HS-27A (cell line): ENCODE measurements at places on chromosomes 12 and 14.

- DNase-seq: no peak
These were observed 389.9 kb upstream of the GARIN6 start for GRCh38 chr12:99257672-99258071.

DNA sequence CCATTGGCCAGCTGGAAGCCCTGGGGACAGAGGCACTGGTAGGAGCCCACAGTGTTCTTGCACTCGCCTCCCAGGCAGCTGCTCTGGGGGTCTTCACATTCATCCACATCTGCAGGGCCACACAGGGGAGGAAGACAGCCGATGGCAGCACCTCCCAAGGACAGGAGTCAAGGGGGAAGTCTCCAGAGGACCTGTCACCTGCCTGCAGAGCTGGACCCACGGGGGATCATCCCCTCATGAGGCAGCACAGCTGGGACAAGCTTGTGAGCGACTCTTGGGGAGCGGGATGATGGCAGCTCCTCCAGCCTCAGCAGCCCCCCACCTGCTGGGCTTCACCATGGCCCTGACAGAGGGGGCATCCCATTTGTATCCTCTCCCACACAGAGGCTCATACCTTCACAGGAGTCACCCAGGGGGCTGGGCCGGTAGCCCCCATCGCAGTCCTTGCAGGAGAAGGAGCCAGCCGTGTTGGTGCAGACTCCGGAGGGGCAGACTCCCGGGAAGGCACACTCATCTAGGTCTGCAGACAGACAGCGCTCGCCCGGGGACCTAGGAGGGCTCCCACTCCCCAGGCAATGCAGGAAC, 15.4 kb downstream of the ISCA2 start:
- DNase-seq: no peak

DNA sequence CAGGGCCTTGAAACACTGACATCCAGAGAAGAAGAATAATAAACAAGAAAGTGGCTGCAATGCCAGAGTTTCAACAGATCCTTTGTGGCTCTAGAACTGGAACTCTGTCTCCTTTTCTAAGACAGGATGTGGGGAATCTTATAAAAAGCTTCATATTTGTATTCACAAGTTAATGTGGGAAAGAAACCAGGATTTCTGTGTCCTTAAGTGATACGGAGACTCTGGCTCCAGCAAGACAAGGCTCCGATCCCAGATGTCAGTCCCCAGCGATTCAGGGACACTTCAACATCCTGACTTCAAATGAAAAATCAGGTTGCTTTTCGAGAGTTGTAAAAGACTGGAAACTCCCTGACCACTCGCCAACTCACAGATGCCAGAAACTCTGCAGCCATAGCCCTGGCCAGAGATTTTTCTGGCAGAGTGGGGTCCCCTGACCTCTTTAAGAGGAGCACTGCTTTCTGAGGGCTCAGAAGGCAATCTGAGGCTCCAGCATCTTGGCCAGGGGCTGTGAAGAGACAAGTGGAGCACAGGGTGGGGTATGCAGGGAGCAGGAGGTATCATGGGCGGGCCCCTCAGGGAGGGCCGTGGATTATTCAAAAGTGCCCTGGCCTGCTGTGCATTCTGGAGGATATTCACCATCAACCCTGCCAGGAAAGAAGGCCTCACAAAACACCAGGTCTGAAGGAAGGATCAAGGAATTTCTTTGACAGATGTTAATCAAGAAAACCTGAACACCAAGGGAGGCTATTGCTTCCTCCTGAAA, 53.3 kb downstream of the TMX1 start:
- no peak for DNase-seq

DNA sequence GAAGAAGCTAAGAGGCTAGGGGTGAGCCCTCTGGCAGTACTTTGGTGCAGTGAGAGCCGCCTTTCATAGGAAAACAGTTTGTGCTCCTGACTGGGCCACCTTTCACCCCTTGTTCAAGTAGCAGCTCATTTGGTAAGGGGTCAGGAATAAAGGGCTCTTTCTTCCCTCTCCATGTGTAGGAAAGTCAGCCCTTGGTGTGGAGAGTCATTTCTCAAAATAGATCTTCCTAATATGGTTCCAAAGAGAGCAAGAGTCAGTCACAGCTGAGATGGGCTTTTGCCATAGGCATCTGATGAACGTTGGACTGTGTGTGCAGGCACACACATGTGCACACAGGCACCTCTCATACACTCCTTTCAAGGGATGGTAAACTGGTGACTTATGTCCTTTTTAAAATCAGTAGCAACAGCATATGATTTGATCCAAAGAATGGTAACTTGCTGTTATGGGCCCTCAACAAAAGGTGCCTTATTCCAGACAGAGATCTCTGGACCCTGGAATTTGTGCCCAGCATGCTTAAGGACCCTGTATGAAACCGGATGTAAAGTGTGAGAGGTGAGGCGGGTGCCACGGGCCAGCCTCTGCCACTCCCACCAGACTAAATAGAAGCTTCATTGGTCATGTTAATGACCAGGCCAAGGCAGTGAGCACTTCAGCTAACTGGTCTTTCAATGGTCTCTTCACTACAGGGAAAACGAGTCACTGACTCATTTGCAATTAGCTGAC, 16.7 kb upstream of the RIC8B start:
- no peak for DNase-seq

- no peak for DNase-seq
These were observed 20.6 kb downstream of the CNIH1 start for GRCh38 chr14:54420478-54421142.

DNA sequence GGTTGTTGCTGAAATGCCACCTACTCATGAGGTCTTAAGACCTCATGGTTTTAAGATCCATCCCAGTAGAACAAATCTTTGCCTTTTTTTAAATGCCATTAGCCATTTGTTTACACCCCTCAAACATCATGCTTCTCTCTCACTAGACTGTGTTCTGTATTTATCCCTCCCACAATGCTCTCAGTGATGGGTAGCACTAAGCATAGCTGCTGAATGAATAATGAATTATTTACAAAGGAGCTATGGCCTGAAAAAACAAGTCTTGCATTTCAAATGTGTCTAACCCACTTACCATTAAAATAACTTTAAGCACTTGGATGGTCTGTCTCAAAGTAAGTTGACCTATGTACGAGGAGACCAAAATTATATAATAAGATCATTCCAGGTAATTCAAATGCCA, 334.5 kb downstream of the PAWR start:
- DNase-seq: no peak

- DNase-seq: no peak
These were observed 358.0 kb downstream of the TMTC2 start for GRCh38 chr12:83044736-83045135.

GRCh38 chr14:49586673-49587460, 687 bp upstream of the RPS29 start:
- DNase-seq: peak; percentile 67

DNA sequence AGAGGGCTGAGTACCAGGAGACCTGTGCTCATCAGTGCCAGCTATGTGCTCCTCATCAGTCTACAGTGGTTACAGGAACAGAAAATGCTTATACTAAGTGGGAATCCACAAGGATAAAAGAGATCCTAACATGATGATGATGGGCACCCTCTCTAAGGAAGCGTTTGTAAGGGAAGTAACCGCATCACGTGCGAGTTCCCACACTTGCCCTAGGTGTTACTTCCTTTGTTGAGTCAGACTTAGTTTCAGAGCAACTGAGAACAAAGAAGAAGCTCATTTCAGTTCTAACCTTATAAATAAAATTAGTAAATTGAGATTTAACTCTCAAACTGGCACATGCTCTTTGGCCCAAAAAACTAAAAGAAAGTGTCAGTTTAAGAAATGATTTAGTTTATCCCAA, 956.4 kb upstream of the TMEM132C start:
- no peak for DNase-seq

GRCh38 chr12:3092764-3093163, 15.6 kb downstream of the TSPAN9 start:
- DNase-seq: no peak

DNA sequence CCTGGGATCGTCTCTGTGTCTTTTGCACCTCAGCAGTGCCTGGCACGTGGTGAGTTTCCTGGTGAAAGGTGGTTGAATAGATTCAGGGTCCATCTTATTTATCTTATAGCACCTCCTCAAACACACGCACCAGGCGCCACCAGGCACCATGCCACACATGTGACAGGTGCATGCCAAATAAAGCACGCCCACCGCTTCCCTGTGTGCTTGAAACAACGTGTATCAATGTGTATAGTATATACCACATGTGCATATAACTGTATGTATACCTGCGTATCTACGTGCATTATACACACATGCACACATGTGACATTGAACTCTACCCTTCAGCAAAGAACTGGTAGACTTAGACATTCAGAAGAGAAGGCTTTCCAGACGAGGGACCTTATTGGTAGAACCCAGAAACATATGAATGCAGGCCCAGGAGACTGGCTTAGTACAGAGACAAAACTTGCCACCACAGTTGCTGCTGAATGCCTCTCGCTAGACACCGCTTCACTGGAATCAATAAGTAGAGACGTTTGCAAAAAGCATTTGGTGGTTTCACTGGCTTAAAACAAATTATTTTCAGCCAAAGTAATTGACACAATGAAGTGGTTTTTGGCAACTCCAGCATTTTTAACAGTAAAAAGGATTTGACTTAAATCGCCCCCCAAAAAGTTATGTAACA, 10.0 kb downstream of the EML1 start:
- no peak for DNase-seq

- DNase-seq: no peak
These were observed 65.1 kb downstream of the RNFT2 start for GRCh38 chr12:116803013-116803736.

DNA sequence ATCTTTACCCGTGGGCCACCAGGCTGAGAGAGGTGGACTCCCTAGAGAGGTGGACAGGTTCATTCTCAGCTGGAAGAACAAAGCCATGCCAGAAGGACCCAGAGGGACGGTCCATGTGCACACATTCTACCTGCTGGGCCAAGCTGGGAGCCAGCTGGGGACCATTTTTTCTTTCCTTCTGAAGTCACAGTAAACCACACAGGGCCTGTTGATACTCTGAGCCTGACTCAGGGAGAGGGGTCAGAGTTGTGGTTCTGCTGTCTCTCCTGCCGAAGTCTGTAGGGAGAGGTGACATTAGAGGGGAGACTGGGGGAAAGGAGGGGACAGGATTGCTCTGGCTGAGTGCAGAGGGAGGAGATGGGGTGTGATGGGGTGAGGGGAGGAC, 148.6 kb downstream of the TSPAN9 start:
- no peak for DNase-seq

- no peak for DNase-seq
These were observed 54.0 kb downstream of the CPSF2 start for GRCh38 chr14:92175811-92176210.

DNA sequence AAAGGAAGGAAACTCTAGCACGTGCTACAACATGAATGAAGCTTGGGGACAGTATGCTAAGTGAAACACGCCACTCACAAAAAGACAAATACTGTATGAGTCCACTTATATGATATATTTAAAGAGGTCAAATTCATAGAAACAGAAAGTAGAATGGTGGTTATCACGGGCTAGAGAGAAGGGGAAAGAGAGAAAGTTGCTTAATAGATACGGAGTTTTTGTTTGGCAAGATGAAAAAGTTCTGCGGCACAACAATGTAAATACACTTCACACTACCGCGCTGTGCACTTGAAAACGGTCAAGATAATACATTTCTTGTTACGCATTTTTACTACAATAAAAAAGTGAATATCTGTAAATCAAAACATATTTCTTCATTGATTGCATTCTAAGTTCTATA, 37.3 kb downstream of the FBLN5 start:
- no peak for DNase-seq

GRCh38 chr14:35337269-35338255, 45.4 kb downstream of the PSMA6 start:
- no peak for DNase-seq

DNA sequence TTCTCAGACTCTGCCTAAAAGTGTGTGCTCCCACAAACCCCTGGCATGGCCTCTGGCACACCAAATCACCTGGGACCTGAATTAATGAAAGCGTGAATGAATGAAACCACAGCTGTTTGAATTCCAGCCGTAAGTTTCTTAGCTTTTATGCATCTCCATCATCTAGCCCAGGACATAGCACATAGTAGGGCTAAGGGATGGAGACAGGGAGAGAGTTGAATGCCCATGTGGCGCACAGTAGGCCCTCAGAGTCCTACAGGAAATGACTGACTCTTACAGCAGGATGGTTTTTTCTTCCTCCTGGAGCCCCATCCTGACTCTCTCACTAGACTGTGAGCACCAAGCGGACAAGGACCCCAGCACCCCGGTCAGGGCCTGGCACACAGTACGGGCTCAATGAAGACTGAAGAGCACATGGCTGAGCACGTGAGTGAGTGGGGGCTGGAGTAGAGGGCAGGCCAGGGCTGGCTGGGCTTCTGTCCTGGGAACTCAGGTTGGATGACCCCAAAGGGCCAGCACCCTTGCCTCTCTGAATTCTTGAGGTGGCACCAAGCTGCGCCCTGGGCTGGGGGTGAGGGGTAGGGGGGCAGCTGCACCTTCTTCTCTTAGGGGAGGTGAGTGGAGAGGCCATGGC, 351.3 kb downstream of the MED13L start:
- no peak for DNase-seq

DNA sequence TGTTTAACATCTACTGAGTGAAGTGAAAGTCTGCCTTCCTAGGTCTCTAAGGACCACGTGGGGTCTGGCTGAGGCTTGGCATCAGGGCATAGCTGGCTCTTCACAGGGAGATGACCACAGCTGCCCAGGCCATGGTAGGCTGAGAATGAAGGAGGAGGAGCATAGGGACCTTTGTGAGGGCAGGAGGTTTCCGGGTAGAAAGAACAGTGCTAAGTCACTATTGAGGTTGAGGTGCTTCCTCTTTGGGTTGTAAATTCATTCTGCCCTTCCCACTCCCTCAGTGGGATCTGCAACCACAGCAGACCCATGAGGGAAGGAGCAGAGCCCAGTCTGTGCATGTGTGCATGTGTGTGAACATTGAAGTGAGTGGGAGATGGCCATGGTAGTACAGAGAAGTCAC, 909.6 kb downstream of the VRK1 start:
- no peak for DNase-seq

- no peak for DNase-seq
These were observed 244.5 kb upstream of the LRFN5 start for GRCh38 chr14:41362139-41362538.

DNA sequence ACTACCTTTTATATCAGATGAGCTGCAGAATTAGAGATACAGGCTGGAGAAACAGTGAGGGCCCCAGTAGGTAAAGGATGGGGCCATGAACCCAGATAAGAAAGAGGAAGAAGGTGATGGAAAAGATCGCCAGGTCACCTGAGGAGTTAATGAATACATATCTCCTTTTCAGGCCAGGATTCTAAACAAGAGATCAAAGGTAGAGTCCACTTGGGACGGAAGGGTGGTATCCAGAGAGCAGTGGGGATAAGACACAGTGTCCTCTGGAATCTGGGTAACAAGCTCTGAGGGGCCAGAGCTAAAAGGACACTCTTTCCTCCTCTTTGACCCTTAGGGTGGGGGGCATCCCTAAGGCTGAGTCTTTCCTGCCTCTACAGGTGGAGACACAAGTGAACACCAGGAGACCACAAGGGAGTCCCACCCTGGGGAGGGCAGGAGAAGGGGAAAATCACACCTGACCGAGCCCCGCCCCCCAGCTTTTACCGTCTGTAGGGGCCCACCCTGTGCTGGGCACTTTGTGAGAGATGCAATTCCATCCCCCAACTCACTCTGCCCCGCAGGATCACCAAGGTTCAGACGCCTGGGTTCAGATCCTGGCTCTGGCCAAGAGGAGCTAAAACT, 27.3 kb downstream of the SERPINA1 start:
- no peak for DNase-seq

GRCh38 chr14:36471431-36471830, 48.6 kb downstream of the NKX2-1 start:
- DNase-seq: no peak

GRCh38 chr14:59753512-59753911, 117.1 kb downstream of the RTN1 start:
- DNase-seq: no peak
